Breast epithelium (tissue), 4 donors: ENCODE measurements at places on chromosomes 4 and X. TPM values are rescaled to one million over a fixed set of nuclear protein-coding genes. Genes with fewer than 3 reads are reported as not detected.

Gene USP53
- total RNA-seq = 123 TPM

Gene SLC4A4
- 6.7 TPM for total RNA-seq

Gene CSAG1
- not detected for total RNA-seq

Gene VGLL1
- not detected for total RNA-seq

Gene NHS
- 8.8 TPM for total RNA-seq

Gene SHROOM4
- 12.5 TPM for total RNA-seq
